ENCODE measurements at places on chromosomes 5 and 9. TPM values are rescaled to one million over a fixed set of nuclear protein-coding genes. Genes with fewer than 3 reads are reported as not detected.
A peak's percentile ranks its signal among the peaks of the same experiment; 100 is the strongest.

The GFI1B gene
- not detected for total RNA-seq

The FAM221B gene
- not detected for total RNA-seq

DNA sequence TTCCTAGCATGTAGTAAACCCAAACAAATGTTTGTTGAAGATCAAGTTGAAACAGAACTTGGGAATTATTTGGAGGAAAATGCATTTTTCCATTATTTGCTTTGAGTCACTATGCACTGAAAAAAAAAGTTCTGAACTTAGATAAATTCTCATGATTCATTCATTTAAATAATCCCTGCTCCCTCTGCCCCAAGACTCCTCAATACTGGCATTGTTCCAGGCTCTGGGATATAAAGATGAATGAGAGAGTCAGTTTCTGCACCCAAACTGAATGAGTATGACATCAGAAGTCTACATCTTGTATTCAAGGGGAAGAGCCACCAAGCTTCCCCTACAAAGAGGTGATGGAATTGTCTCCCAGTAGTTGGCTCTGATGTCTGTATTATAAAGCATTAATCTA, 123.9 kb downstream of the SEC61B start:
- peak; percentile 87 for DNase-seq

DNA sequence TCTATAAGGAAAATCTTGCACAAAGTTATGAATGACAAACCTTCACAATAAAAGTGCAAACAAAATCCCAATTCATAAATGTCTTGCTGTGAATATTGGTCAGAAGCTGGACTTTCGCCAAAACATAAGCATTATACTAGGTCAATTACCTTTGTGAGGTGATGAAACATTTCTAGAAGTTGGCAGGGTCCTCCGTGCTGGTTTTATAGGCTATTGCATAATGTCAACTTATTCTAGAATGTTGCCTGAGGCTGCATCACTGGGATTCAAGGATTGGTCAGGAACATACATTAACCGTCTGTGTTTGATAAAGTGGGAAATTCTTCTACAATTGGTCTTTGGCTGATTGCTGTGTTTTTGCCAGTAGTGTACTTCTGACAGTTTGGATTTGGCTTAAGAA, 49.8 kb upstream of the PALM2AKAP2 start:
- DNase-seq, result no peak

DNA sequence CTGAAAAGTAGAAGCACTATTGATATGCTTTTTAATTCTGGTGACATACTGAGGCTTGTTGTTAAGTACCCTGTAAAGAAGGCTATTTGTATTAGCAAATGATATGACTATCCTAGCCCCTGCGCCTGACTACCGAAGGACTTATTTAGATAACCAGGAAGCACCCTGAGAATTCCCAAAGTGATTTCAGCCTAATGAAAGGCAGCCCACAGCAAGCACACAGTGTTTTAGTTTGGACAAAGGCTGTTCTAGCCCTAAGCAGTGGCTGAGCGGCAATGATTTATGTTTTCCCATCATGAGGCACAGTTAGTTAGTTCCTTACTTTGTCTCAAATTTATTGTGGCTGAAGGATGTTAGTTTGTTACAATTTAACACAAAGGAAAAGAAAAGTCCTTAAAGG, 235.3 kb downstream of the KCTD16 start:
- DNase-seq, result no peak

DNA sequence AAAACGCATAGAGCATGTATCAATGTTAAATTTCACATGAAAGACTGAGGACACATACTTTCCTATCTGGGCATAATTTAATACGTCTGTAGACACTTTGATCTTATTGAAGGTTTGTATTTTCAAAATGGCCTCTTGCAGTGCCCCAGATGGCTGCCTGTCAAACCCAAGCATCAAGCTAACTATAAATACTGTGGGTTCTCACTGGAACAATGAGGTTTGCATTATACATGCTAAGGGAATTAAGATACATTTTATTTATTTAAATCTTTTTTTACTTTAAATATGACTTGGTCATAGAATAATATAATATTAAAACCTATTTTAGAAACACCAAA, 702.9 kb upstream of the GRAMD2B start:
- no peak for DNase-seq

Measured in osteoblast (primary cell).